ENCODE measurements at places on chromosomes 6 and 20.

- no peak for DNase-seq
Measured at GRCh38 chr6:15016813-15017212, 229.1 kb upstream of the JARID2 start.

- no peak for DNase-seq
Measured at GRCh38 chr6:101399616-101400162, 6.2 kb downstream of the GRIK2 start.

GRCh38 chr6:97726378-97726777 is 443.4 kb upstream of the MMS22L start:
- peak; percentile 62 for DNase-seq

- DNase-seq: peak; percentile 63
Measured at GRCh38 chr20:10132387-10132786, 86.2 kb upstream of the SNAP25 start.

DNA sequence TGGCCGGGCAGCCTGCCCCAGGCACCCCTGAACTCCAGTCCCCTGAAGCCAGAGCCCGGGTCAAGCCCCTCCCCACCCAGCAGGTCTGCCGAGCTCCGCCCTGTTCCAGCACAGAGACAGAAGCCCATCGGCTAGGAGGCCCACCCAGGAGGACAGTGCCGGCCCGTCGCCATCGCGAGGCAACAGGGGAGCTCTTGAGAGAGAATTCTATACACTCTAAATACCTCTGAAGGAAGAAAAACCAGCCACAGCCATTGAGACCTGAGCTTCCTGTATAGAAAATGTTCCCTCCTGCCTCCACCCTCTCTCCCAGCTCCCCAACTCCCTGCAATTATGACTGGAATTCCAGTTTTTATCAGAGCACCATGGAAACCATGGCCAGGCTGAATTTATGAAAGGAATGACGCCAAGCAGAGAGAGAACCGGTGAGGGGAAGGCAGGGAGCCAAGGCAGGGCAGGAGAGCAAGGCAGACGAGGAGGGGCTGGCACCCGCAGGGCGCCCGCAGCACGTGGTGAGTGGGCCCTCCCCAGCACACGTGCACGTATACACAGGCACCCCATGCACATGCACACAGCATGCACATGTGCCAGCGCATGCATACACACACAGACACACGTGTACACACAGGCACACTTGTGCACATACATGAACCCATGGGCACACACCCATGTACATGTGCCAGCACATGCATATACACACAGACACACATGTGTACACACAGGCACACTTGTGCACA is 27.6 kb upstream of the MRGBP start:
- no peak for DNase-seq

DNA sequence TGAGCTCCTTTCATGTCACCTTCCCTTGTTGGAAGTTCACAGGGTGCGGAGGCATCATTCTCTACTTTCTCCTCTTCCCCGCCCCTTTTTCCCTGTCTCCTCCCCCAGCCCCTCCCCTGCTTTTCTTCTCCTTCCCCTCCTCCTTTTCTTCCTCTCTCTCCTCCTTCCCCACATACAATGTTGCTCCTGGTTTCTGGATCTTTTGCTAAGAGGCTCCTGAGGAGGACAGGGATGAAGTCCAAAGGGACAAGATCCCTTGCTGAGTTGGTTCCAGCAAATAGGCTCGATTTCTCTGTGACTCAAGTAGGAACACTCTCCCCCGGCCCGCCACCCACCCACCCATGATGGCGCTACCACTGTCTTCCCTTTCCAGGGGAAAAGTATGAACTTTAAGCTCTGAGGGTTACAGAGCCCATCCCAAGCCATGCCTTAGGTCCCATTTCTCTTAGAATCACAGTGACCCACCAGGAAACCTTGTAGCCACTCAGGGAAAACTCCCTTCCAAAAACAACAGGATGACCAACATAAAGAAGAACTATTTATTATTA is 852 bp upstream of the TFEB start:
- DNase-seq: peak; percentile 47

DNA sequence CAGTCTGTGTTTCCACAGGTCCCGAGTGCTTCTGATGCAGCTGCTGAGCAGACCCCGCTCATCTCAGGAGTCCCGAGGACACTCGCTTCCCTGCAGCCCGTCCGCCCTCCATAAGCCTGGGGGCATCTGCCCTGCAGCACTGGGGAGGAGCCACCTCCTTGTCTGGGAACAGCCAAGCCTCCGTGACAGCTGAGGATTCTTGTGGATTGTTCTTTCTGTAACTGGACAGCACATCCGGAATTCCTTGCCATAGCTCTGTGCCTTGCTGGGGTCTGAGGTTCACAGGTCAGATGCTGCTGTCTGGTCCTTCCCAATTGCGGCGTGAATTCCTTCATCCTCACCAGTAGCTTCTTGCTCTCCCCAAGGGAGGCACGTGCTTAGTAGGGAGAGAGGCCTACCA is 38.4 kb upstream of the FNDC1 start:
- DNase-seq: no peak

DNA sequence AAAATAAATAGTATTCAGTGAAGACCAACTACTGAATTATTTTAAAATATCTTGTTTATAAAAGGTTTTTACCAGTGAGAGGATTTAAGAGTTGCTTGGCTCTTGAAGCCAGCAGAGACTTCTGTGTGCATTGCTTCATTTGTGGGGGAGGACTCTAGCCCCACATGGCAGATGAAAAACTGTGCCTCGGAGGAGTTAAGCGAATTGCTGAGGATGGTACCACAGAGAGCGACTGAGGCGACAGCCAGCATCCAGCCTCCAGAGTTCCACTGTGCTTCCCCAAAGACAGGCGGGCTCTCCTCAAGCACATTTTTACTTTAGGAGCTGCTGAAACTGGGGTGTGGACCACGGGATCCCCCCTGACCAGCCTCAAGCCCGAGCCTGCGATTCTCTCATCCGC is 80.7 kb downstream of the THBS2 start:
- no peak for DNase-seq

DNA sequence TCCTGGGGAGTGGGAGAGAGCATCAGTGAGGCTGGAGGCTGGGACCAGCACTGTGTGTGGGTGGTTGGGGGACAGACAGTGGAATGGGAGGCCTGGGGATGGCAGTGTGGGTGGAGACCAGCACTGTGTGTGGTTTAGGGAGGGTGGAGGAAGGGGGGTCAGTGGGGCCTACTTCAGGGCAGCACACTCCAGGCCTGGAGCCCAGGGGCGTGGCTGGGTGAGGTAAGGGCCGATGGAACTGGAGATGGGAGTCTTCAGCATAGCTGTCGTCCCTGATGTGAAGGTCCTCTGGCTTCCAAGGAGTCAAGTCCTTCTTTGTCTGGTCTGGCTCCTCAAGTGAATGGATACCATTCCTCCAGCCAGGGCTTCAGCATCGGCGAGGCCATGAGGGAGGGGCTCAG is 18.6 kb downstream of the KCNK17 start:
- no peak for DNase-seq

DNA sequence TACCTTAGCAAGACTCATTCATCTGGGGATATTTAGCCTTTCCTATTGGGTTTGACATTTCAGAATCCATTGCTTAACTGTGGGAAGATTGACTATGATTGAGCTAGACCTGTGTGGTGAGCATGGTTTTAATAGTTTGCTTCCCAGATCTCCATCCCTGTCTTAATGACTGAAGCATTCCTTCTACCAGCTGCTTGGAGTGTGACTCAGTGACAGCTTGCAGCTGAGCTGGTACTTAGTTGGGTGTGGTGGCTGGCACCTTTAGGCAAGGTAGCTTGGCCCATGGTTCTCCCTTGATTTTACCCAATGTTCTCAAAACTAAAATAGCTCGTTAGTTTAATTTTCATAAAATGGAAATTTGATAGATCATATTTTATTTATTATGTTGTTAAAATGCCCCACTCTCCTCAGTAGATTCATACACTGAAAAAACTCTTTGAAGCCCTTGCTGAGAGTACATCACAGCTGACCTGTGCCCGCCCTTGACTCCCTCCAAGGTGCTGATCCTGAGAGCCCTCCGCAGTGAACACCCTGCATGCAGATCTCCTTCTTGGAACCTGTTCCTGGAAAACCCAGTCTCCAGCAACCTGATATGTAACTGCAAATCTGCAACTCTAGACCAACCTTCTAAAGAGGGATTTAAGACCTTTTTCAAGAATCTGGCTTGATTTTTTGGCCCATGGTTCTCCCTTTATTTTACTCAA is 19.1 kb downstream of the DOK5 start:
- no peak for DNase-seq

GRCh38 chr6:156779206-156780094 is 2.3 kb downstream of the ARID1B start:
- DNase-seq: peak; percentile 71

DNA sequence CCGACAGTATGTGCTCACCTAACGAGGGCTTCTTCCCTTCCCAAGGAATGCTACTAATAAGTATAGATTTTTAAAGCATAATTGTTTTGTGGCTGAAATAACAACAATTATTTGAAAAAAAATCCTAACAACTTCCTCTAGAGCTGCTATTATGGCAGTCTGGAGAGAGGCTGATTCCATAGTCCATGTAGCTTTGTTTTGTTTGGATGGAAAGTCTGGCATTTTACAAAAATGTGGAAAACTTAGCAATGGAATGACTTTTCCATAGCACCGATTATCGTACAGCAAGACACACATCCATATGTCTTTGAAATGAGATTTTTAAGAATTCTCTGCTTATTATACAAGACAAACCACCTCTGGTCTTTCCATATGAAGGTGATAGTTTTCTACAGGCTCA is 252.4 kb upstream of the TAB2 start:
- DNase-seq: no peak

- no peak for DNase-seq
Measured at GRCh38 chr6:46353528-46353927, 137.7 kb downstream of the RCAN2 start.

- no peak for DNase-seq
Measured at GRCh38 chr6:34389034-34389433, 3.4 kb downstream of the NUDT3 start.

GRCh38 chr20:8020314-8021079 is 936 bp upstream of the TMX4 start:
- peak; percentile 55 for DNase-seq

DNA sequence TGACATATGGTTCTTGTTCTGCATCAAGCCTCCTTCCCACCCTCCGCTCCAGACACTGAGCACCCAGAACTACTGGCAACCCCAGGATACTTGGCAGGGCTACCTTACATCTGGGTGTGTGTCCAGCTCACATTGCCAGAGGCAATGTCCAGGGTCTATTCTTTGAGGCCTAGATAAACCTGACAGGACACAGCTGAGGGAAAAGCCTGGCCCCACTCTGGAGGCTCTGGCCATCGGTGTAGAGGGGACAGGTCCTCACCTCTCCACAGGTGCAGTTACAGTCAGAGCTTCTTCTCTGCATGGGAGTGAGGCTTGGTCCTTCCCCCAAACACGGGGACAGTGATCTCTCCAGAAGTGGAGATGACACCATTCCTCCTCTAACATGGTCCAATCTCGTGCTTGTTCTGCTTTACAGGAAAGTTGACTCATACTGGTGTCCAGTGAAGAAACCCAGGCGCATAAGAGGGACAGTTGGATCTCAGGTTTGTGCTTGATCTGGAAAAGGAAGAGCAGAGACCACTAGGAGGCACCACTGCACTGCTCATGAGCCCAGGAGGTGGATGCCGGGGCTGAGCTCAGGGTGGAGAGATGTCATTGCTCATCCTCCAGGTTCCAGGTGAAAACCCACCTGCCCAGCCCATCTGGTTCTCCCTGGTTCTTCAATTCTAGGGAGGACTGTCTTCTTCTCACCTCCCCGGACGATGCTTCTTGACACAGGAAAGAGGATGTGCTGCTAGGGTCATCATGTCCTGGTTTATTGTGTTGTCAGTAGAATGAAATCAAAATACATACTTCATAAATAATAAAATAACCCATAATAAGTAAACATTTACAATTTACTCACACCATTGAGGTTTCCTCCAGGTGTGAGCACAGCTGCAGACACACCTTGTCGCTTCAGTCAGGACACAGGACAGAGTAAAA is 14.7 kb downstream of the HLA-F start:
- DNase-seq: peak; percentile 70
